ENCODE measurements at places on chromosomes 1 and 21. TPM values are rescaled to one million over a fixed set of nuclear protein-coding genes. Genes with fewer than 3 reads are reported as not detected.

GRCh38 chr1:17207540-17207939 is 2.6 kb downstream of the PADI1 start:
- no peaks in the 10 kb centered on the region for H3K4me1 ChIP-seq
- no peak for DNase-seq
- H3K27ac ChIP-seq: no peak overlapping the region
- no peaks in the 10 kb centered on the region for H3K27me3 ChIP-seq
- no peaks in the 10 kb centered on the region for H3K36me3 ChIP-seq
- H3K4me3 ChIP-seq: no peak overlapping the region

DNA sequence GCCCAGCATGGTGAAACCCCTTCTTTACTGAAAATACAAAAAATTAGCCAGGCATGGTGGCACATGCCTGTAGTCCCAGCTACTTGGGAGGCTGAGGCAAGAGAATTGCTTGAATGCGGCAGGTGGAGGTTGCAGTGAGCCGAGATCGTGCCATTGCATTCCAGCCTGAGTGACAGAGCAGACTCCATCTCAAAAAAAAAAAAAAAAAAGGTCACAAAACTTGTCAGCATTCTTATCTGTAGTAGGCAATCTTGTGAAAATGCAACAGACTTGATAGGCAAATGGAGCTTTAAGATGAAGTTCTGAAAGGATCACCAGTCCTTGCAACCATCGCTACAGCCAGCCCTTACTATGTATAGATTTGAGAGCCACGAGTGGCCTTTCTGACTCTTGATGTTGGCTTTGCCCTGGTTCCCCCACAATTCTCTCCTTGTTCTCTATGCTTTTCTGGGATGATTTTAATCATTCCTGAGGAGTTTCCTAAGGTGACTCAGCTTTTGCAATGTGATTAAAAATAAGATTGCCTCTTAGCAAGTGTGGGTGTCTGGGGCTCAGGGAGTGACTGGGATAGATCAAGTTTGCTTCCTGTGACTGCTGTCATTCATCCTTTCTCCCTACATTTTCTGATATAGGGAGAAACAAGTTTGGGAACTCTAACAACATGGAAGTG is 7.1 kb upstream of the MAP1LC3C start:
- DNase-seq: no peak
- no peak overlapping the region for H3K27ac ChIP-seq
- no peaks in the 10 kb centered on the region for H3K36me3 ChIP-seq
- no peaks in the 10 kb centered on the region for H3K4me1 ChIP-seq

- H3K4me3 ChIP-seq: no peak overlapping the region
- DNase-seq: peak; percentile 64
- no peak overlapping the region for H3K27ac ChIP-seq
- H3K36me3 ChIP-seq: no peaks in the 10 kb centered on the region
- no peaks in the 10 kb centered on the region for H3K27me3 ChIP-seq
Observed at GRCh38 chr1:30600706-30601105, 122.7 kb downstream of the MATN1 start.

- no peaks in the 10 kb centered on the region for H3K27me3 ChIP-seq
- H3K36me3 ChIP-seq: no peaks in the 10 kb centered on the region
- H3K4me3 ChIP-seq: no peak overlapping the region
- no peaks in the 10 kb centered on the region for H3K4me1 ChIP-seq
- no peak overlapping the region for H3K27ac ChIP-seq
Observed at GRCh38 chr1:224749916-224750315, 133.8 kb downstream of the CNIH3 start.

The SPRR3 gene
- total RNA-seq: 1.6 TPM

GRCh38 chr1:86648255-86648654 is 56.1 kb upstream of the SH3GLB1 start:
- H3K27ac ChIP-seq: no peak overlapping the region
- H3K27me3 ChIP-seq: no peaks in the 10 kb centered on the region
- no peaks in the 10 kb centered on the region for H3K4me1 ChIP-seq
- DNase-seq: no peak
- no peaks in the 10 kb centered on the region for H3K36me3 ChIP-seq
- H3K4me3 ChIP-seq: no peak overlapping the region

The OR6K3 gene
- not detected for total RNA-seq

GRCh38 chr1:51378871-51379270 is 48.5 kb upstream of the TTC39A start:
- H3K4me1 ChIP-seq: no peaks in the 10 kb centered on the region
- H3K4me3 ChIP-seq: no peak overlapping the region
- no peaks in the 10 kb centered on the region for H3K27me3 ChIP-seq
- peaks cover 31% of the 10 kb centered on the region for H3K36me3 ChIP-seq
- no peak overlapping the region for H3K27ac ChIP-seq
- DNase-seq: no peak

The CD34 gene
- total RNA-seq: 70.2 TPM

DNA sequence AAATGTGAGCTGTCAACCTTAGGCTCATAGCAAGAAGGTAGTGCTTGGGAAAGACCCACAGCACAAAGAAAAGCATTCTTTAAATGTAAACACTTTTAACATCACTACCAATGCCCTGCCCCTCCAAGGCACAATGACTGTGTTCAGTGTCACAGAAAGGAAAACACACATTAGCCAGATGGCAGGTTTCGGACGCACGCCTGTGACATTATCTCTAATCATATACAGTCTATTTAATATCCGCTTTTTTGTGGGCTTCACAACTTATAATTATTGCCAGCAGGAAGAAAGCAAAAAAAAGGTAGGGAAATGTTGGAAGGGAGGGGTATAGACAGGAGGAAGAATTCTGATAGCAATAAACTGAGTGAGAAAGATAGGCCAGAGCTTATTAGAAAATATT is 112.4 kb upstream of the BEND5 start:
- no peaks in the 10 kb centered on the region for H3K36me3 ChIP-seq
- no peak for DNase-seq
- no peak overlapping the region for H3K27ac ChIP-seq
- no peaks in the 10 kb centered on the region for H3K27me3 ChIP-seq

GRCh38 chr1:7470904-7471638 is 300.0 kb upstream of the VAMP3 start:
- DNase-seq: peak; percentile 93
- H3K4me1 ChIP-seq: peaks cover 39% of the 10 kb centered on the region
- no peaks in the 10 kb centered on the region for H3K36me3 ChIP-seq
- H3K27me3 ChIP-seq: no peaks in the 10 kb centered on the region
- peak overlapping the region; percentile 60 for H3K27ac ChIP-seq

- no peaks in the 10 kb centered on the region for H3K27me3 ChIP-seq
- no peak for DNase-seq
- peak overlapping the region; percentile 71 for H3K27ac ChIP-seq
- H3K36me3 ChIP-seq: no peaks in the 10 kb centered on the region
Observed at GRCh38 chr1:14517841-14518180, 80.7 kb upstream of the KAZN start.

DNA sequence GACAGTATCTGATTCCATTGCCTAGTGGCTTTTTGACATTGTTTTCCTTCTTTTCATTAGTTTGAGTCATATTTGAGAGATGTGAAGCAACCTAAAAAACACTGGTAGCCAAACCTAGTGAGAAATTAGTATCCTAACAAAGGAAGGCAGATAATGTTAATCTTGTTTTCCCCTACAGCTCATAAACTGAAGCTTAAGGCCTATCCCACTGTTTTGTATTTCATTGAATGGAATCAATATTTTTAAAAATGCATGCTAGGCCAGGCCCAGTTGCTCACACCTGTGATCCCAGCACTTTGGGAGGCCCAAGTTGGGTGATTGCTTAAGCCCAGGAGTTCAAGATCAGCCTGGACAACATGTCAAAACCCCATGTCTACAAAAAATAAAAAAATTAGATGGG is 1.2 kb downstream of the CR1L start:
- H3K27ac ChIP-seq: no peak overlapping the region
- no peak overlapping the region for H3K4me3 ChIP-seq
- peak; percentile 34 for DNase-seq
- no peaks in the 10 kb centered on the region for H3K27me3 ChIP-seq

- no peak overlapping the region for H3K4me3 ChIP-seq
- DNase-seq: no peak
- H3K36me3 ChIP-seq: no peaks in the 10 kb centered on the region
- H3K4me1 ChIP-seq: peaks cover 8% of the 10 kb centered on the region
- no peaks in the 10 kb centered on the region for H3K27me3 ChIP-seq
Observed at GRCh38 chr1:70528590-70529333, 117.7 kb downstream of the CTH start.

DNA sequence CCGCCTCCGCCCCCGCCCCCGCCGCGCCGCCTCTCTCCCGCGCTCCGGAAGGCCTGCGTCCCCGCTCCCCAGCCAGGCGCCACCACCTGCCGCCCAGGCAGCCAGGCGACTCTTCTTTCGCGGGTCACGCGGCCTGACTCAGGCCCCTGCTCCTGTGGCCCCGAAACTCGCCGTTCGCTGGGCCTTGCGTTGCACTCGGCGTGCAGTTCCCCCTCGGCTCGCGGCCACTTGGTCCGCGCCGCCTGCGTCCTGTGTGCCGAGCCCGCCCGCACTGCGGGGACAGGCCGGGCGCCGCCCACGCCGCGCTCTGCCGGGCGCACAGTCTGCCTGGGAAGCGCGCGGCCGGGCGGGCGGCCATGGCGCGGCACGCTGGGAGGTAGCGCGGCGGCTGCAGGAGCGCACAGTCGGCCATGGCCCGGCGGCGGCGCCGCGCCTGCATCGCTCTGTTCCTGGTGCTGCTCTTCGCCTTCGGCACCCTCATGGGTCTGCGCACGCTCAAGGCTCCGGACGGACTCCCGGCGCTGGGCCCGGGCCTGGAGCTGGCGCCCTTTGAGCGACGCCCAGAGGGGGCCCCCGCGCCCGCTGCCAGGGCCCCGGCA is at the start of gene MANEAL:
Gene MANEAL, plus strand, starts transcription at position 75 of the 599 bp plus-strand sequence. Its CDS starts 336 bp downstream, at position 411.
- no peak within 1 kb of the TSS for H3K27ac ChIP-seq
- peaks cover 12% of the 10 kb centered on the region for H3K4me1 ChIP-seq
- H3K4me3 ChIP-seq: peak within 1 kb of the TSS; percentile 63
- H3K27me3 ChIP-seq: no peaks in the 10 kb centered on the region
- DNase-seq: no peak

- no peak for DNase-seq
- no peak overlapping the region for H3K4me3 ChIP-seq
- peaks cover 6% of the 10 kb centered on the region for H3K4me1 ChIP-seq
- H3K36me3 ChIP-seq: no peaks in the 10 kb centered on the region
Observed at GRCh38 chr1:100184536-100184935, 6.5 kb upstream of the LRRC39 start.

- H3K4me1 ChIP-seq: no peaks in the 10 kb centered on the region
- no peak overlapping the region for H3K4me3 ChIP-seq
- DNase-seq: no peak
- no peak overlapping the region for H3K27ac ChIP-seq
- no peaks in the 10 kb centered on the region for H3K27me3 ChIP-seq
Observed at GRCh38 chr1:211287218-211287617, 28.1 kb downstream of the RCOR3 start.

GRCh38 chr1:106613861-106614260 is 442.6 kb upstream of the PRMT6 start:
- no peaks in the 10 kb centered on the region for H3K4me1 ChIP-seq
- no peak overlapping the region for H3K27ac ChIP-seq
- no peaks in the 10 kb centered on the region for H3K27me3 ChIP-seq
- DNase-seq: no peak
- no peaks in the 10 kb centered on the region for H3K36me3 ChIP-seq

- no peaks in the 10 kb centered on the region for H3K36me3 ChIP-seq
- no peak overlapping the region for H3K27ac ChIP-seq
- DNase-seq: peak; percentile 24
- H3K27me3 ChIP-seq: no peaks in the 10 kb centered on the region
- H3K4me1 ChIP-seq: no peaks in the 10 kb centered on the region
- no peak overlapping the region for H3K4me3 ChIP-seq
Observed at GRCh38 chr1:91151702-91152101, 129.9 kb upstream of the ZNF644 start.

GRCh38 chr21:42396799-42397745 is 1.2 kb upstream of the TMPRSS3 start:
- H3K27me3 ChIP-seq: no peaks in the 10 kb centered on the region
- no peak for DNase-seq
- H3K4me1 ChIP-seq: no peaks in the 10 kb centered on the region
- H3K4me3 ChIP-seq: no peak overlapping the region
- no peaks in the 10 kb centered on the region for H3K36me3 ChIP-seq

The DCST1 gene
- total RNA-seq: not detected

GRCh38 chr1:193388683-193389082 is 202.3 kb upstream of the B3GALT2 start:
- no peak overlapping the region for H3K4me3 ChIP-seq
- DNase-seq: no peak
- H3K36me3 ChIP-seq: no peaks in the 10 kb centered on the region
- peaks cover 8% of the 10 kb centered on the region for H3K4me1 ChIP-seq
- no peaks in the 10 kb centered on the region for H3K27me3 ChIP-seq
- H3K27ac ChIP-seq: no peak overlapping the region

DNA sequence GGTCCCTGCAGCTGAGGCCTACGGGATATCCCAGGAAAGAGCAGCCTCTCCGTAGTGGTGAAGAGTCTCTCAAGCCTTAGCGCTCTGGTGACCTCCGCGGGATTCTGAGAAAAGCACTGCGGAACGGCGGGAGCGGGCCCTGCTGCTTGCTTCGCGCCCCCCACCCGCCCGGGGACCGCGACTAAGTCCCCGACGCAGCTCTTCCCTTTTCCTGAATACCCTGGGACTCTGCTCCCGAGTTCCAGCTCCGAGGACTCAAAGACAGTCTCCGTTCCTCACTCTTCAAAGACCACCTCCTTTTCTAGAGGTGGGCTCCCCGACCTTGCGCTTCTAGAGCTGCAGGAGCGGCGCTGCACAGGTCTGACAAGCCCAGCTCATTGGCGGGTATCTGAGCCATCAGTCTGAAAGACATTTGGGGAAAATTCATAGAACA is 3.6 kb upstream of the PRRX1 start:
- H3K27ac ChIP-seq: no peak overlapping the region
- H3K36me3 ChIP-seq: no peaks in the 10 kb centered on the region
- no peak overlapping the region for H3K4me3 ChIP-seq
- DNase-seq: no peak
- H3K4me1 ChIP-seq: peaks cover 10% of the 10 kb centered on the region

Measured in esophagus muscularis mucosa (tissue), 4 donors.